ENCODE measurements at places on chromosomes 2 and 18.
A peak's percentile ranks its signal among the peaks of the same experiment; 100 is the strongest.

DNA sequence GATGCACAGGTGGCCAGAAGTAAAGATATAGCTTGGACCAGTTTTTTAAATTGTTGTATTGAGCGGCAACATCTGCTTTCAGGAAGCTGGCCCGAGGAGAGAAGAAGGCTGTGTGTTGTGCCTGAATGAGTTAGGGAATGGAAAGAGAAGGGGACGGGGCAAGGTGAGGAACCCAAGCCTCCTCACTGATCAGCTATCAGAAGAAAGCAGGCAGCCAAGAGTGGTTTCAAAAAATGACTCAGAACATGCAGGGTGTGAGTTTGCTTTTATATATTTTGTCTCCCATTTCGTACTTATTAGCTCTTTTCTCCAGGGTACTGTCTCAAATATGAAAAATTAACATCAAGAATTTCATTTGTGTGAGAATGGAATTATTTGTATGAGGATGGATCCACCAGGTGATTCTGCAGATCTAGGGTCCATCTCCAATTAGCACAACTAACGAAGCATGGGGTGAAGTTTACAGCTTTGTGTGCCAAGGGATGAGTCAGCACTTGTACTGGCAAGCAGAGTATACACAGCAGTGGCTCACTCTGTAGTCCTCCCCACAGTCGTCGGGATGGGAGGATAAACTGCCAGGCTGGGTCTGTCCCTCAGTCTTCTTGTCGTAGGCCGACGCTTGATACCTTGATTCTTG lies 175.7 kb downstream of the PIEZO2 start:
- DNase-seq = no peak

GRCh38 chr2:184402381-184402780 lies 195.9 kb upstream of the ZNF804A start:
- no peak for DNase-seq

DNA sequence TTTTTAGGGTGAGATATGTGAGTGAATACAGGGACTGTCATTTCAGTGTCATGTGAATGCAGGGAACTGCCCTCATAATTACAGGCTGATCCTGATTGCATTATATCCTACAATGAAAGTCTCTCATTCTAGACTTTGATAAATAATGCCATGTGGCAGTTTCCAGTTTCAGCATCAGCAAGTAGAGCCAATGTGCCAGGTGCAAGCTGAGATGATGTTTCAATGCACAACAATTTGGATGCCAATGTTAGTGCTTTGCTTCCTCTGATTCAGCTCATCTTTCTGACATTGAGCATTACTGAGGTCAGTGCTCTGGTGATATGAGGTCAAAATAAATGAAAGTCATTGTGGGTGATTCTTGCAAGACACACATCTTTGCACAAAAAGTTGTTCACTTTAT lies 63.7 kb upstream of the TFPI start:
- no peak for DNase-seq

DNA sequence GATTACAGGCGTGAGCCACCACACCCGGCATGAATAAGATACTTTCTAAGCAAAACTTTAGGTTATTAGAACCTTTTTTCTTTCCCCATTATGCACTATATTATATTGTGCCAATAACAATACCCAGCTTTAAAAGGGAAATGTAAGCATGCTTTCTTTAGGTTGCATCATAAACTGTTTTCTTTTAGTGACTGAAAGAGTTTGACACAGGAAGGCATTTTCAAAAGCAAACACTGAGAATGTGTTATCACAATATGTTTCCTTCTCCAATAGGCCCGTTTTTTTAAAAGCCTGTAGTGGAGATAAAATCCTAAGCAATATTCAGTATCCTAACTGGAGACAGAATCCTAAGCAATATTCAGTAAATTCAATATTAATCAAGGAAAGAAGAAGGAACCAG lies 16.7 kb upstream of the EPB41L5 start:
- no peak for DNase-seq

DNA sequence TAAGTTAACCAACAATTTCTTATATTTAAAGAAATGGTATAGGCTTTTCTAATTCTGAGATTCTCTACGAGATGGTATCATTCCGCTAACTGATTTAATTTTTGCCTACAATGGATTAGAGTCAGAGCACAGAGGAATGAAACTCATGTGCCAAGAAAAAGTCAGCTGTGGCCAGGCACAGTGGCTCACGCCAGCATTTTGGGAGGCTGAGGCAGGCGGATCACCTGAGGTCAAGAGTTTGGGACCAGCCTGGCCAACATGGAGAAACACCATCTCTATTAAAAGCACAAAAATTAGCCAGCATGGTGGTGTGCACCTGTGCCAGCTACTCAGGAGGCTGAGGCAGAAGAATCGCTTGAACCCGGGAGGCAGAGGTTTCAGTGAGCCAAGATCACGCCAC lies 17.0 kb upstream of the TTN start:
- DNase-seq = no peak

GRCh38 chr2:239249776-239250175 lies 151.0 kb downstream of the HDAC4 start:
- peak; percentile 91 for DNase-seq
